ENCODE measurements at places on chromosomes 2 and 18. TPM values are rescaled to one million over a fixed set of nuclear protein-coding genes. Genes with fewer than 3 reads are reported as not detected.

Gene TDRD15
- not detected for total RNA-seq

Gene AGAP1
- total RNA-seq, result 26.8 TPM

Gene SLC9A4
- total RNA-seq, result not detected

Gene MDH1B
- total RNA-seq, result 1.7 TPM

Gene MSH6
- 87.4 TPM for total RNA-seq

Gene MAL
- total RNA-seq, result not detected

Gene DLX2
- 0.89 TPM for total RNA-seq

Gene PTPRM
- 30.7 TPM for total RNA-seq

Gene DSC2
- 1.5 TPM for total RNA-seq

Gene DSG1
- total RNA-seq, result not detected

Gene ZNF892
- 0.56 TPM for total RNA-seq

Gene GALR1
- not detected for total RNA-seq

Gene ADRA2B
- 0.08 TPM for total RNA-seq

Gene ITGA6
- 49.0 TPM for total RNA-seq

Gene PDE11A
- 0.40 TPM for total RNA-seq

Gene CYTIP
- total RNA-seq, result not detected

Gene RUFY4
- not detected for total RNA-seq

Gene IL1RL1
- total RNA-seq, result 1.1 TPM

Gene CMPK2
- total RNA-seq, result 1.00 TPM

Gene DTNA
- total RNA-seq, result 0.17 TPM

Gene KCNK3
- 1.4 TPM for total RNA-seq

Gene ARL4C
- 111 TPM for total RNA-seq

Gene REEP1
- 0.57 TPM for total RNA-seq

Gene TUBA3D
- total RNA-seq, result not detected

Gene AMER3
- total RNA-seq, result not detected

Gene TEX44
- not detected for total RNA-seq

Gene REG3G
- total RNA-seq, result not detected

Gene IL36RN
- 0.13 TPM for total RNA-seq

Gene CHRNG
- total RNA-seq, result not detected

Gene GALNT13
- total RNA-seq, result 12.6 TPM

Gene MZT2A
- 180 TPM for total RNA-seq

Gene MRPS9
- total RNA-seq, result 35.3 TPM

Gene DNER
- total RNA-seq, result 9.1 TPM

Gene NCKAP5
- total RNA-seq, result 1.7 TPM

Gene CAPN13
- total RNA-seq, result 0.10 TPM

Gene FSIP2
- total RNA-seq, result not detected

Gene RAD51AP2
- not detected for total RNA-seq

Gene GPBAR1
- 0.15 TPM for total RNA-seq

Gene TSPYL6
- total RNA-seq, result not detected

Gene ANKRD53
- 0.07 TPM for total RNA-seq

Gene SDC1
- 184 TPM for total RNA-seq

Gene G6PC2
- total RNA-seq, result not detected

Gene GPAT2
- total RNA-seq, result not detected

Gene MAP4K3
- 25.6 TPM for total RNA-seq

Gene ATOH8
- 4.5 TPM for total RNA-seq

Gene PJVK
- total RNA-seq, result 0.98 TPM

Gene TXNDC2
- 0.38 TPM for total RNA-seq

Gene IL37
- not detected for total RNA-seq

Gene CAPG
- total RNA-seq, result 87.9 TPM

Gene FEV
- total RNA-seq, result not detected

Gene MEP1B
- total RNA-seq, result 0.15 TPM

Measured in A549 treated with DMSO at 1 μM for 4 hours (cell line).